SK-N-DZ (cell line): ENCODE measurements at places on chromosomes 2 and 18.
A peak's percentile ranks its signal among the peaks of the same experiment; 100 is the strongest.

DNA sequence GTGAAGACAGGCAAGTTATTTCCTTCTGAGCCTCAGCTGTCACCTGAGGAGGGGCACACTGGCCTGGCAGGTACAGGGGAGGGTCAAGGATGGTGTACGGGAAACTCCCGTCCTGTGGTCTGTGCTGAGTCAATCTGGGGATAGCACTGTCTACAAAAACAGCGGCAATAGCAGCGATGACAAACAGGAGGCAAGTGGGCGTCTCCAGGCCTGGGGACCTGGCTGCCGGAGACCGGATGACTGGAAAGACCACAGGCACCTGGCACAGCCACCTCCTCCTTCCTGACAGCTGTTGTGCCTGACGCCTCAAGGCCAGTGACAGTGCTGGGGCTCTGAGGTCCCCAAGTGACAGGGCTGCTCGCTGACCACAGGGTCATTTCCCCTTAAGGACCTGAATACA, 202.1 kb upstream of the HS6ST1 start:
- no peak for DNase-seq

DNA sequence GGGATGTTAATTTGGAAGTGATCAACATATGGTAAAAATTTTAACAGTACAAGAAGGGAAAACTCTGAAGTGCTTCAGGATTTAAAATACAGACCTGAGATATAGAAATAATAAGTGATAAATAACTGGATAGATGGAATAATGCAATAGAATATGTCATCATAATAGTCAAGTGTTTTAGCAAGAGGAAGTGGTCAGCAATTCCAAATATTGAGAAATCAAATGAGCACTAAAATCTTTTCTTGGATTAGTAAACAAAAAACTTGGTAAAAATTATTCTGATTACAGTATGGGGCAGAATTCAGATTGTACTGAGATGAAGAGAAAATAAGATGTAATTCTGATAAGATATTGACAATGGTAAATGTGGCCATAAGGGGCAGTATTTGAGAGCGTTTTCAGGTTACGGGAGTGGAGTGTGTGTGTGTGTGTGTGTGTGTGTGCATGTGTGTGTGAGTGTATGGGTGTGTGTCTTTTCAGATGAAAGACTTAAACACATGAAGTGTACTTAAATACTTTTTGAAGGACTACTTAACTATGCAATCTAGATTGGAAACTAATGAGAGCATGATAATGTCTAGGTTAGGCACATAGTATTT, 217.9 kb upstream of the ITGA4 start:
- no peak for DNase-seq

DNA sequence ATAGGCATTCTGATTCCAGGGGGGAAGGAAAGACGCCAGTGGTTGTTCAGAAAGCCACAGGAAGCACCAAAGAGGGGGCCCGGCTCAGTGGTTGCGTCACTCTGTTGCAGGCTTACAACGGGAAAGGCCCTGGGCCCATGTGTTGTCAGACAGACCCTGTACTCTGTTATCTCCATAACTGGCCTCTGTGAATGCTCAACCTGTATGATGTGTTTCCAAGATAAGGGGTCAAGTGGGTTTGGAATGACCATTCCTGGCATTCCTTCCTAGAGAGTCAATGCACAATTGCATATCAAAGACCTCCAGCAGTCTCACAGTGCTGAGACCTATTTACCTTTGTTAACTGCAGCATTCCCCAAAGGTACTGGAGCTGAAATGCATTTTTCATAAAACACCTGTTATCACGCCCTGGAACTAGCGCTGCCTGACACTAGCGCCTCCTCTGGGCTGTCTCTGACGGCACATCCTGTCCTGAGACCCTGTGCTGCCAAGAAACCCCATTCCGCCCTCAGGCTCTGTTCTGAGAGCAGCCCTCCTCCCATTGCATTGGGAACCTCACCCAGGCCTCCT, 13.2 kb upstream of the LRRFIP1 start:
- peak; percentile 63 for DNase-seq

- no peak for DNase-seq
These were observed 52.0 kb downstream of the FECH start for GRCh38 chr18:57534511-57534909.

- peak; percentile 14 for DNase-seq
These were observed 140.4 kb upstream of the VRK2 start for GRCh38 chr2:57906152-57906732.

DNA sequence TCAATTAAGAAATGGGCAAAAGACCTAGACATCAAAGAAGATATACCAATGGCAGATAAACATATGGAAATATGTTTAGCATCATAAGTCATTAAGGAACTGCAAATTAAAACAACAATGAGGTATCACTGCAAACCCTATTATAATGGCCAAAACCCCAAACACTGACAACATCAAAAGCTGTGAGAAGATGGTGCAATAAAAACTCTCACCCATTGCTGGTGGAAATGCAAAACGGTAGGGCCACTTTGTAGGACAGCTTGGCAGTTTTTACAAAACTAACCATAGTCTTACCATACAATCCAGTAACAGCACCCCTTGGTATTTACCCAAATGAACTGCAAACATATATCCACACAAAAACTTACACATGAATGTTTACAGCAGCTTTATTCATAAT, 213.1 kb downstream of the UBE2E3 start:
- DNase-seq: no peak
